ENCODE measurements at places on chromosomes 2 and 18.

GRCh38 chr2:63060472-63060991, 9.9 kb downstream of the OTX1 start:
- DNase-seq = no peak

DNA sequence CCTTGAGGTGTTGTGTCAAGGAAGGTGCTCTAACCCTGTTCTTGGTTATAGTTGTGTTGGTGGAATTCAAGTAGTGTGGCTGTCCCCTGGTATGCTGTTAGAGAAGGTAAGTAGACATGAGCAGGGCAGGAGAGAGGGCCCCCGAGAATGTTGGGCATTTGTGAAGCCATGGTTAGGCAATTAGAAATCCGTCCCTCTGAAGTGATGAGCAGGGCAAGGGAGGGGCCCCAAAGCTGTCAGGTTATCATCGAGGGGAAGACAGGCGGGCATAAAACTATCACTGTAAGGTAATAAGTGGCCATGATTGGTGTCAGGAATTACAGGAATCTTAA, 5.2 kb downstream of the XRCC5 start:
- no peak for DNase-seq

- no peak for DNase-seq
Measured at GRCh38 chr2:144099780-144100377, 420.0 kb downstream of the ZEB2 start.

GRCh38 chr2:46657042-46657504, 177.7 kb downstream of the TMEM247 start:
- DNase-seq = no peak

GRCh38 chr2:180472133-180472532, 465.0 kb upstream of the CWC22 start:
- no peak for DNase-seq

DNA sequence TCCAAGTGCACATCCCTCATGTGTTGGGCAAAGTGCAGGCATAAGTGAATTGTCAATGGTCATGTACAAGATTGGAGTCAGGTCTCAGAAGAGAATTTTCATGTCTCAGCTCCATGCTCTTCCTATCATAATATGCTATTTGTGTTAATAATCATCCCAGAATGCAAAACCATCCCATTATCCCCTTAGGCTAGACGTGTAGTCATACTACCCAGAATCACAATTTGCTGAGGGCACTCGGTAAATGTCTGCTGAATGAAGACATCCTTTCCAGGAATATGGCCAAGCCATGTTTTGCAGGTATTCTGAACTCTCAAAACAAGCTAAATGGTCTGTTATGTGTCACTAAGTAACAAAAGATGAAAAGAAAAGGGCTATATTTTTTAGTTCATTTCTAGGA, 263.8 kb downstream of the RAD51AP2 start:
- no peak for DNase-seq

DNA sequence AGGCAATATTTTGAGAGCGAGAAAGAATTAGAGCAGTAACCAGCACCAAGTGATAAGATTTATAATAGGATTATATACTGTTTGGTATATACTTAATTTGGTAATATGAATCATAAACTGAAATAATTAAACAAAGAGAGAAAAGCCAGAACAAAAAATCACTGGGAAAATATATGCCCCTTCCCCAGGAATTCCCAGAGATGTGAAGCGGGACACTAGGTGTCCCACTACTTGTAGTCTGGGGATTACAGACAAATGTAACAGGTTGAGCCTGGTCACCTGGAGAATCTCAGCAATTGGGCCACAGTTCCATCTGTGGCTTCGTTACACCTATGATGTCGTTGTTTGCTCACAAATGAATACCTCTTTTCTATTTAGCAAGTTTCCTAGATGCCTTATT, 256.1 kb upstream of the CHAC2 start:
- no peak for DNase-seq

- DNase-seq = no peak
Measured at GRCh38 chr2:215522237-215522636, 86.4 kb upstream of the FN1 start.
